ENCODE measurements at places on chromosomes 2 and 18.

DNA sequence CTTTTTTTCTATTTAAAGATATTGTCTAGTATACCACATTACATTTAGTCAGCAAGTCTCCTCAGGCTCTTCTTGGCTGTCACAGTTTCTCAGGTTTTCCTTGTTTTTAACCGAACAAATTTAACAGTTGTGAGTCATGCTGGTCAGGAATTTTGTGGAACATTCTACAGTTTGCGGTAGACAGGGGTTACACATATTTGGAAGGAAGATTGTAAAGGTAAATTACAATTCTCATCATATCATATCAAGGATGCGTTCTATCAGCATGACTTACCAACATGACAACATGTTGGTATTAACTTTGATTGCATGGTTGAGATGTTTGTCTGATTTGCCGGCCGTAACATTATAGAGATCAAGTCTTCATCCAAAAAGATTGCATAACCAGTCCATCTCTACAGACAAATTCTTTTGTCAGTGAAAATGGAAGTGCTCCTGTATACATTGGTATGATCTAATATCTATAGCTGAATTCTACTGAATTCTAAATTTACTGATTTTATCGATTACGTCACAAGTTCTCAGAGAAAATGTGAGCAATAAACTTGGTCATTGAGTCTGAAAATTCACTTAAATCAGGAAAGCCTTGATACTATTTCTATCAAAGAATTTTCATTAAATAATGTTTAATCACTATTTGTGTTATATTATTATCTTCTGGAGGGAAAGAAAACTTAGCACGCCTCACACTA, 664.4 kb upstream of the SLC8A1 start:
- DNase-seq, result no peak

DNA sequence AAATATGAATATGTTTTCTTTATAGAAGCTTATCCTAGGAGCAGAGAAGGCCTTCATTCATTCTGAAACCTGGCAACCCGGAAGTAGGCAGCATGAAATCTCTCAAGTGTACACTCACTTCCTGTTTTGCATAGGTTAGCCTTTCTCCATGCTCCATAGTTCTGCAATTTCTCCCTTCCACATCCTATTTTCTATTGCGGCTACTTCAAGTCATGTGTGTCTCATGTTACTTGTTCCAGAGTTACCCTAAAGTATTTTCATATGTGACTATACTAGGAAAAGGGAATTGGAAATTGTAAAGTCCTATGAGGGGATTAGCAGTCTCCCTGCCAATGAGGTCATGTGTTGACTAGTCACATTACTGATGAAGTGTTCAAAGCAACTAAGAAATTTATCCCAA, 320.6 kb downstream of the NCKAP5 start:
- DNase-seq, result no peak

GRCh38 chr2:96949701-96950350, 36.6 kb downstream of the FAM178B start:
- DNase-seq, result no peak

GRCh38 chr18:62605685-62606084, 82.9 kb downstream of the ZCCHC2 start:
- no peak for DNase-seq

DNA sequence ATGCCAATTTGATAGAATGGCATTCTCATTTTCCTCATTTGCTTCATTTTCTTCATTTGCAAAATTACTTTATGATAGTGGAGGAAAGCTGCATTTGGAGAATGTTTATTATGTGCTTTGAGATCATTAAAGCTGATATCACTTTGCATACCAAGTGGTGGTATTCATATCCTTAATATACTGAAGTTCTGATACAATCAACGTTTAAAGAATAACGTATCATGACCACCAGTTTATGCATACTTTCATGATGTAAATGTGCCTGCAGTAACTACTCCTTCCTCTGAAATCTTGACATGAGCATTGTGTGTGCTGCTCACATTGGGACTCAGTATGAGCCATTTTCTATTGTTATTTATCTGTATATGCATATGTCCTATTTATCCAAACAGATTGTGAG, 302.1 kb downstream of the ARHGAP15 start:
- no peak for DNase-seq

DNA sequence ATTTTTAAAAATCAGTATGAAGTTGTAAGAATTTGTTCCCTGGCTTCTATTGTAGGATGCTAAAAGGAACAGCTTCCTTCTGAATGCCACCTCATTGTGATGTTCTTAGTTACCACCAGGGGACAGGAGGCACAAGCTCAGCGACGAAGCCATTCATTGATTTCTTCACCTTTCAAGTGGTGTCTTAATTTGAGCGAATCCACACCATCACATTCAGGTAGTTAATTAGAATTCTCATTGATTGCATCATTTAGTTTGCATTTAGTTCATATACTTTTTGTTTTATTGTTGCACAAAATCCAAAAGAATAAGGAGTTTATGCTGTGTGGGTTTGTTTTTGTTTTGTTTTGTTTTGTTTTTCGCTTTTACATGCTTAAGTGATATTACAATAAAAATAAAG, 23.1 kb downstream of the CYP27C1 start:
- DNase-seq, result peak; percentile 78

- DNase-seq, result no peak
These were observed 248.0 kb downstream of the TMEM182 start for GRCh38 chr2:103009871-103010270.

DNA sequence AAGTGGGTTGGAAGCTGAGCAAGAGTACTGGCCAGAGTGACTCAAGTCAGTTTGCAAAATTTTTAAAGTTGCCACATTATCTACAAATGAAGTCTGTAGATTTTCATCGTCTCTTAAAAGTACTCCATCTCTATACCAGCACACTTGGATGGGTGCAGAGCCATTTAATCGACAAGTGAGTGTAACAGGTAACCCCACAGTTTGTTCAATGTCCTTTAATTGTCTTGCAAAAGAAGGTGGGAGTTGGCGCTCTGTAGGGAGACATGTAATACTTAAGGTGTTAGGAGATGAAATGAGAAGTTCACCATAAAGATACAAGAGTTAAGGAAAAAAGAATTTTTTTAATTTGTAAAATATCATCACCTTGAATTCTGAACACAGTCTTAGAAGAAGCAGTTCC, 84.9 kb downstream of the TTN start:
- no peak for DNase-seq

- DNase-seq, result no peak
These were observed 397.2 kb upstream of the CDH19 start for GRCh38 chr18:67001052-67001451.

GRCh38 chr2:25483607-25484266, 142.0 kb upstream of the DNMT3A start:
- DNase-seq, result no peak

- DNase-seq, result no peak
These were observed 12.0 kb downstream of the STK17B start for GRCh38 chr2:196159221-196159892.

- no peak for DNase-seq
These were observed 315.3 kb upstream of the GULP1 start for GRCh38 chr2:187976259-187976985.
